ENCODE measurements at places on chromosomes 6 and 20.
A peak's percentile ranks its signal among the peaks of the same experiment; 100 is the strongest.

DNA sequence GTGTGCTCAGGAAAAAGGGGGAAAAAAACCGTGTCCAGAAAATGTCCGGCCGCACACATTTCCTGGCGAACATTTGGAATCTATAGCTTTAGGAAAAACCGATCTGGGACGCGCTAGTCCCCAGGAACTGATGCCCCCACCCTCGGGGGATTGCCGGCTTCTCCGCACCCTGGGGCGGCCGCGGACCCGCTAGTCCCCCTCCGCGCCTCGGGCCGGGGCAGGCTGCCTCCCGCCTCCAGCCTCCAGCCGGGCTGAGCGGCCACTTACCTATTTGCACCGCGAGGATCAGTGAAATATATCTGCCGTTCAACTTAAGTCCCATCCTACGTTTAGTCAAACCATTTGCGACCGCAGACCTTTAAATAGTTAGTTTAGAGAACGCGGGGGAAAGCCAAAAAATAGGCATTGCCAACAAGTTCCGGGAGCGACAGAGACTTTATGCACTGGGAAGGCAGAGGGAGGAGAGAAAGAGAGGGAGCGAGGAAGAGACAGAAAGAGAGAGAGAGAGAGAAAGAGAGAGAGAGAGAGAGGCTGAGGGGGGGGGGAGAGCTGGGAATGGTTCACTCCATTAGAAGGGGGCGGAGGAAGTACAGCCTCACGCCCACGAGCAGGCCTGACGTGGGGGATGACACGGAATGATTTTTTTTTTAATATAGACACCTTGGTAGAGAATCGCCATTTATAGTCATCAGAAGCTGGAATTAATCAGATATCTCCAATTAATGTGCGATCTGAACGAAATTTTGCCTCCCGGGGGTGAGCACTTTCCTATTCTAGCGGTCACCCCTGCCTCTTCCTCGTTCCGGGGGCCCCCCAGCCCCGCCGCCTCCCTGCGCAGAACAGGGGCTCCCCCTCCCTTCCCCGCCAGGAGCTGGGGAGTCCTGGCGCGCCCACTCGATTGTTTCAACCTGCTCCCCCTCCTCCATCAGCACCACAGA, at the start of gene NRN1:
NRN1 (minus strand) TSS at position 498 of the 938 bp plus-strand sequence; CDS start at position 322, 176 bp downstream.
- peak; percentile 74 for DNase-seq

DNA sequence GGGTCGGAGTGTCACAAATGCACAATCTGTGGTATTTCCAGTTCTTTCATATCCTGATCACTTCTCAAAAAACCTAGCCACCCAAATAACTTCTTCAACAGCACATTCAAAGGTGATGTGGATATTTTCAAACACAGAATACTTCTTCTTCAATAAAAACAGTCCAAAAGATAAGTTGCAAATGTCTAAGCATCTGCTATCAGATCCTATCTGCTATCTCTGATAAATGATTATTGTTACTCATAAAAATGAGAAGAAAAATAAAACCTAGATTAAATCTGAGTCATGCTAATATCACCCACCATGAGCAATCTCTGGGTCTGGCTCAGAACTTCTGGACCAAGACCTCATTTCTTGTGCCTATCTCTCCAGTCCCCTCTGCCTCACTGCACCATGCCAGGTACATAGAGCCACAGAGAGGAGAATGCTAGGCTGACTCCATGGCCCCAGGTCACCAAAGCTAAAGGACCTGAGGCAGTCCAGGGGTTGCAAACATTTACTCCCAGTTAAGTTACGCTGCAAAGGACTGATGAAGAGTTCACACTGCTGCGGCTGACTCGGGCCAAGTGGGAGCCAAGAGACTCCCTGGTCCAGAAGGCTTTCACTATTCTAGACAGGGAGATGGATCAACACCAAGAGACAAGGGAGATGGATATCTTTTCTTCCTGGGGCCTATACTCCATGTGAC, 101.4 kb downstream of the KIF13A start:
- no peak for DNase-seq

DNA sequence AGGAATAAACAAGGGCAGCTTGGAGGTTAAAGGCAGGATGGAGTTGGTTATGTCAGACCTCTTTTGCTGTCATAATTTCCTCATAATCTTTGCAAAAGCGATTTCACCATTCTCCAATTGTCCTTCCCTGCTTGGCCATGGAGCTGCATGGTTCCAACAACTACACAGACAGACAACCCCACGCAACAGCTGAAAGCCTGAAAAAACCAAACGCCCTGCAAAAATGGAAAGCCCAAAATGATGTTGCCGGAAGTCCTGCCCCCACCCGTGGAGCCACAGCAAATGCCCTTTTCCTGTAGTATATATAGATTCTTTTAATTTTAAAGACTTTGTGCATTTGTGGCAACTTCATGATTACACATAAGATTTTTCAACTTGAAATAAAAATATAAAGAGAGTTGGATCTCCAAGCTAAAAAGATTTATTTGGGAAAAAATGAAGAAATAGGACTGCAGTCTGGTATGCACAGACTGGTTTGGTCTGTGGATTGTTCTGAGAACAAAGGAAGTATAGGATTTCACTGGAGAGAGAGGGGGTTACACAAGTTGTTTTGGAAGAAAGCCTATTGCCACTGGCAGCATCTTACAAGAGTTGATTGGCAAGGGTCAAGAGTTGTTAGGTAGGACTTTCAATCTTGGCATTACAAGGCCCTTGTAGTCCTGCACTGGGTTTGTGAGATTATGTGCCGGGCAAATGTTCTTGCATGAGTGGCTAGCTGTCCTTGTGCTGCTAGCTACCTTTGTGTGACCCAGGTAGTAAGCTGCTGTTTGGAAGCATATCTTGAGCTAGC, 190.0 kb downstream of the C6orf118 start:
- no peak for DNase-seq

DNA sequence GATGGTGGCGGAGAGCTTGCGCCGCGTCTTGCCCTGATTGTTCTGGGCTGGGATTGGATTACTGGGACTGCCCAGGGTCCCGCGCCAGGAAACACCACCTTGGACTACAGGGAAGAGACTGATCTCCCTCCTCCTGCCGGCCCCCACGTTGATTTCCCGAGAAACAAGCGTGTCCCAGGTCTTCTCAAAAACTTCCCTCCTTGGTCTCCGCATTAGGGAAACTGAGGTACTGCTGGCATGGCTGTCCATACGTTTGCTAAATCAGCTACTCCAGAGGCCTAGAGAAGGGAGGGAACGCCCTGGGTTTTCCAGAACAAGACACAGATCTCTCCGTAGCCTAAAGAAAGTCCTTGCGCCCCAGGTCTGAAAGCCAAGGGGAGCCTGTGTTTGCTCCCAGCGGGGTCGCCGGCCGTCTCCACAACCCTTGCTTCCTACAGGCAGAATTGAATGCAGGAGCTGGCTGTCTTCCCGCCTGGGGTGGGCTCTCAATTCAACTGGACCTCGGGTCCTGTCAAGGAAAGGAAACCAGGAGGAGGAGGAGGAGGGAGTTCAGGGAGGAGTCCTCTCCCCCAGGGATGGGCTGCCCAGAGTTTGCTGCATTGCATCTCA, 29.2 kb downstream of the TFAP2A start:
- no peak for DNase-seq

DNA sequence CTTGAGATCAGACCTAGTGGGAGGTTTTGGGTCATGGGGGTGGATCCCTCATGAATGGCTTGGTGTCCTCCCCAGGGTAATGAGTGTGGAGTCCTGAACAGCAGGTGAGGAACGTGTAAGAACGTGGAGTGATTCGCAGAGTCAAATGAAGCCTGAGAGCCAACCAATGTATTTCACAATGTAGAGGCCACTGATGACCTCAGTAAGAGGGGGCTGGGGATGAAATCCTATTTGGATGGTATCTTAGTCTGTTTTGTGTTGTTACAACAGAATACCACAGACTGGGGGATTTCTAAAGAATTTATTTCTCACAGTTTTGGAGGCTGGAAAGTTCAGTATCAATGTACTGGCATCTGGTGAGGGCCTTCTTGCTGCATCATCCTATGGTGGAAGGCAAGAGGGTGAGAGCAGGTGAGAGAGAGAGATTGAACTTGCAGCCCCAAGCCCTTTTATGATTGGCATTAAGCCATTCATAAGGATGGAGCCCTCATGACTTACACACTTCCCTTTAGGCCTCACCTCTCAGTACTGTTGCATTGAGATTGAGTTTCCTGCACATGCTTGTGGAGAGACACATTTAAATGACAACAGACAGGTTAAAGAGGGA, 47.3 kb upstream of the HIVEP1 start:
- DNase-seq: no peak

DNA sequence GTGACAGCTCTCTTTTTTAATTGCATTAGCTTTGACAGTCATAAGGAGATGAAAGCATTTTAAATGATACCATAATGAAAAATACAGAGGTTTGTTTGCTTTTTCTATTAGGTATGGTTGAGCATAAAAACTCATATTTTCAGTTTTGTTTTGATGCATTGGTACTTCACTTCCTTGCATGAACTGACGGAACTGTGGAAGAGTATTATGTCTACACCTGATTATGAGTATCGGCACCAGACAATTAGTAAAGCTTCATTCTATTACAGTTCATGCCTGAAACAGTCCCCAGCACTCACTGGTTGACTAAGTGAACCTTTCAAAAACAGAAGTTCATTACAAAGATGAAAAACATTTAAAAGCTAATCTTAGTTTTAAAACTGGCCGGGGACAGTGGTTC, 593.0 kb downstream of the GRIK2 start:
- DNase-seq: no peak

DNA sequence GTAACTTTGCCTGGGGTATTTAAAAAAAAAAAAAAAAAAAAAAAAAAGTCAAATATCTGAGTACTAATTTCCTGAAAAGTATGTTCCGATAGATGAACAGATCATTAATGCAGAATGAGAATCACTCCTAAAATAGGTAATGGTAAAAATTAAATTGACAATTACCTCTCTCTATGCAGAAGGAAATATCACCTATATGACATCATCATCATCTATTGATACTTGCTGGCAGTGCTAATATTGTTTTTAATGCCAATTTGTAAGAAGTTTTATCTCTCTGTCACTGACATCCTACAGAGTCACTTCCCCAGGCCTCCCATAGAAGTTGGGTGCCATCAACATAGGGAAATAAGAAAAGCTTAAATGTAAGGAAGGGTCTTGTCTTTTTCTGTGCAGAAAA, 29.9 kb downstream of the ADNP start:
- no peak for DNase-seq

DNA sequence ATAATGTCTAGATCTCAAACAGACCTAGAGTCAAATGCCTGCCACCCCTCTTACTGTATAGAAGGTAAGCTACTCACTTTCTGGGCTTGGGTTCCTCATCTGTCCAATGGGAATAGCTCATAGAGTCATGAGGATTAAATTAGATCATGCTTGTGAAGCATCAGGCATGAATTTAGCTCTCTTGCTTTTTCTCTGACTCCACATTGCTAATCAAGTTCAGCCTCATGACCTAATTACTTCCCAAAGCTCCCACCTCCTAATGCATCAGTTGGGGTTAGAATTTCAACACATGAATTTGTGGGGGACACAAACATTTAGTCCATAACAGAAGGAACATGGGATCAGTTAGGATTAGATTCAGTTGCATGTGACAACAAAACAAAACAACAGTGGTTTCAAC, 4.6 kb upstream of the DDX27 start:
- no peak for DNase-seq

- DNase-seq: no peak
Measured at GRCh38 chr6:26222571-26222970, 135.3 kb downstream of the HFE start.

- DNase-seq: no peak
Measured at GRCh38 chr20:36130390-36130789, 24.1 kb upstream of the EPB41L1 start.

DNA sequence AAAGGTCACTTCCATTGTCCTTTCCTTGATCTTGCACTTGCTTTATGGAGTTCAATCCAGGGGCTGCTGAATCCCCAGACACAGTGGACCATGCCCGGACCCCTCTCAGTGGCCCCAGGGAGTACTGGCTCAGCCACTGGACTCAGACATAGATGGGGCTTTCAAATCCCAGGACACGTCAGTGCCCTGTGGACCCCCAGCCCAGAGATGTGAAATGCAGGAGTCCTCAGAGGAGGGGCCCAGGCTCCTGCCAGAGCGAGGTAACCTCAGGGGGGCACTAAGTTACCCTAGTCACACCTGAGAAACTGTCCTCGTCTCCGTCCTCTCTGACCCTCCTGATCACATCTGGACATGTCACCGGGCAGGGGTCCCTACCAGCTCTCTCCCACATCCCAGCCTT, 18.7 kb upstream of the APMAP start:
- no peak for DNase-seq

GRCh38 chr6:88545991-88546390, 379.8 kb upstream of the CNR1 start:
- no peak for DNase-seq

- DNase-seq: no peak
Measured at GRCh38 chr6:443621-444159, 52.1 kb downstream of the IRF4 start.

DNA sequence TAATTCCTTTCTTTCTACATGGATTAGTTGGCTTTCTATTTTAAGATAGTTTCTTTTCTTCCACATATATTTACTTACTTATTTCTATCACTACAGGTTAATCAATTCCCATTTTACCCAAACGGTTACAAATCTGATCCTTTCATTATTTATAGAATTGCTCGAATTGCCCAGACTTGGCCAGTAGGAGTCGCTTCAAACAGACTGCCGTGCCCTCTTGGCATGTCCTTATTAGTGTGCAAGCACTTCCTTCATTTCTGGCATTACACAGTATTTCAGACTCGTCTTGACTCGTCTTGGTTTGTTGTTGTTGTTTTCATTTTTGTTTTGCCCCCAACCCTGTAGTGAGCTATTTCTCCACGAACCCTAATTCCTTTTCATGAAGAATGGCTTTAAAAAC, 74.6 kb downstream of the SAMD3 start:
- DNase-seq: peak; percentile 48

GRCh38 chr6:138600726-138601125, 101.4 kb upstream of the NHSL1 start:
- peak; percentile 77 for DNase-seq

- DNase-seq: no peak
Measured at GRCh38 chr6:29757282-29757681, 34.0 kb downstream of the HLA-F start.

GRCh38 chr6:44237021-44237812, 9.7 kb upstream of the HSP90AB1 start:
- DNase-seq: peak; percentile 70

GRCh38 chr6:40585651-40586269, 1.4 kb downstream of the LRFN2 start:
- DNase-seq: no peak

GRCh38 chr6:52666071-52666470, 4.8 kb upstream of the TMEM14A start:
- no peak for DNase-seq

GRCh38 chr6:110642711-110643110, 166.3 kb upstream of the SLC22A16 start:
- no peak for DNase-seq

GRCh38 chr6:113640051-113640450, 217.1 kb upstream of the MARCKS start:
- DNase-seq: no peak

- no peak for DNase-seq
Measured at GRCh38 chr20:20010639-20011500, 6.3 kb upstream of the NAA20 start.

- no peak for DNase-seq
Measured at GRCh38 chr6:105818505-105818904, 267.6 kb upstream of the PRDM1 start.

- no peak for DNase-seq
Measured at GRCh38 chr20:61883857-61884393, 181.8 kb downstream of the TAF4 start.
